Retina (tissue), 1 donor: ENCODE measurements at places on chromosomes 16 and 17.

DNA sequence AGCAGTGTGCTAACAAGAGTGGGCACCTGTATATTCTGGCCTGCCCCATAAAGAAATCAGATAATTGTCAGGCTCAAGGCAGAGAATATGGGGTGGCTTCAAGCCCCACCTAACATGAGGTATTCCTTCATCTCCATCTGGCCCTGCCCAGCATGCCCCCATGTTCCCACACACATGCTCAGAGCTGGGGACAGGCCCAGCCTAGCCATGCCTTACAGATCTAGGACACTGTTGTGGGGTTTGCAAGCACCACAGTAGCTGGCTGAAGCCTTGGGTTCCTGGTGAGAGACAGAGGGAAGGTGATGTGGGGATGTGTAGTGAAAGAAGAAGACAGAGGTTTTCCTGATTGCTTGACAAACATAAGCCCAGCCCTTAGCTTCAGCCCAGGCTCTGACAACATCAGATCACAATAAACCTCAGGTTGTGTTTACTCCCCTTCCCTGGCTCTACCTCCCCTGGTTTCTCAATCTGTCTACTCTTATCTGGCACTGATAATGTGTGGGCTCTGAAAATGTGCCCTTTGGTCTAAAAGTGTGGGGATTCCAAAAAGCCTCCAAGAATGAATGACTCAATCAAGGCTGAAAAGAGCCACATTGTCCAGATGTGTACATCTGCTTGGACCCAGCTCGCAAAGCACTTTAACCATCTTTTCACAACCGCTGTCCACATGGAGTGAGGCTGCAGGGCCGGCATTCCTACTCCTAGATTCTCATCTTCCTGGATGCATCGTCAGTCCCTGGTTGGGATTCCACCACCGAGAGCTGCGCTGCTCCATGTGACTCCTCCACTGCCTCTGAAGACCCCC lies 34.4 kb downstream of the CDRT4 start:
- no peak for DNase-seq

- DNase-seq: no peak
Measured at GRCh38 chr17:4751932-4752331, 12.2 kb upstream of the CXCL16 start.

GRCh38 chr16:56625943-56626654 lies 518 bp downstream of the MT1E start:
- DNase-seq: no peak

DNA sequence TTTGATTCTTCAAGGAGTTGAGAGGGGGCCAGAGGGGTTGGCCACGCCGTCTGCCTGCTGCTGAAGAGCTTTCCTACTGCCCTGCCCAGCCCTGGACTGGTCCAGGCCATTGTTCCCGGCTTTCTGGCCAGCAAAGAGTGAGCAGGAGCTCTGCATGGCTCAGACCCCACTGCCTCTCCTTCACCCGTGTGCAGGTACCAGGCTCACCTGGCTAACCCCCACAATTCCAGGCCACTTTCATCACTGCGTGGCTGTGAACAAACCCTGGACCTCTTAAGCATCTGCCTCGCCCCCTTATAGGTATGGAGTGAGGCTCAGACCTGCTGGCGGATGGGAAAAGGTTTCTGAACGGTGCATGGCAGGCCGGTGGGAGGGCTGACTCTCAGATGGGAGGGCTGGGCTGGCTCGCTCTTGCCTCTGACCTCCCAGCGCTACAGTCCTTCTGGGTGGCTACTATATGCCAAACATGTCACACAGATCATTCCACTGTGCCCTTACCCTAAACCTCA lies 8.9 kb downstream of the ZNF319 start:
- DNase-seq: no peak

DNA sequence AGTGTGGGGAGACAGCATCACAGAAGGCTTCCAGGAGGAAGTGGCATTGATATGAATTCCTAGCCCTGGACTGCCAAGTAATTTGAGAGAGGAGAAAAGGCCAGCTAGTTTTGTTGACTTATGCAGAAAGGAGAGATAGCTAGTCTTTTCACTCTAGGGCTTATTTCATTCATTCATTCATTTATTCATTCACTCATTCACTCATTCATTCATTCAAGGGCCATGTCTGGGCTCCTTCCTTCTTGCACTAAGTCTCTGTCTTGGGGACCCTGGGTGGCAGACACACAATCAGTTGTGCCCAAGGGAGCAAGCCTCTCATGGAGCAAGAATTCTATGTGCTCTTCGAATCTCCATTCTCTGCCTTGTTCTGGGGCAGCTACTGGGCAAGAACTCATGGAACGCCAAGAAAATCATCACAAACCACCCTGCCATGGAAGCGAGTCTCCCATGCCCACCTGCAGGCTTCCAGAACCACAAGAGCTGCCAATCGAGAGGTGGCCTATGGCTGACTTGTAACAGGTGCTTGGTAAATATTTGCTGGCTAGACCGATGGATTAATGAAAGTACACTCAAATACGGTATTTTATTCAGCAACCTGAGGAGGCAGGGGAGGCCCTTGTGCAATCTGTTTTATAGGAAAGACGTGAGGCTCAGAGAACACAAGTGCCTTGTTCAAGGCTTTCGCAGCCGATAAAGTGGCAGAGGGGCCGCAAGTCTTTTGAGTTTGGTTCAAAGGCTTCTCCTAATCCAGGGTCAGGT lies 223.6 kb downstream of the XYLT1 start:
- DNase-seq: no peak

- DNase-seq: no peak
Measured at GRCh38 chr17:10633738-10634379, 23.2 kb downstream of the MYH3 start.

GRCh38 chr17:8695241-8695640 lies 49.4 kb downstream of the CCDC42 start:
- DNase-seq: no peak

DNA sequence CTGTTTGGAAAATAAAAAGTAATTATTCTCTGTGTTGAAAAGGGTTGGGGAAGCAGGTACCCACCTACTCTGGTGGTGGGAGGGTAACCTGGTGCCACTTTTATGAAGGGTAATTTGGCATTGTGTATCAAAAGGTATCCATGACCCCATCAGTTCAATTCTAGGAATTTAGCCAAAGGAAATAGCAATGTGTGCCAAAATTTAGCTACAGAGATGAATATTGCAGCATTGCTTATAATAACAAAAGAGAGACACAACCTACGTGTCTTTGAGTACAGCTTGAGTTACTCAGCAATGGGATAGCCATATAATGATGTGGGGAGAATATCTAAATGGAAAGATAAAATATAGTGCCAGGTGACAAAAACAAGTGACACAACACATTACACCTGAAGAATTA lies 170.7 kb downstream of the NTN1 start:
- DNase-seq: no peak
